Activated CD4-positive, alpha-beta memory T cell treated with anti-CD3 and anti-CD28 coated beads for 36 hours (primary cell): ENCODE measurements at places on chromosomes 4 and X. TPM values are rescaled to one million over a fixed set of nuclear protein-coding genes. Genes with fewer than 3 reads are reported as not detected.
A peak's percentile ranks its signal among the peaks of the same experiment; 100 is the strongest.

DNA sequence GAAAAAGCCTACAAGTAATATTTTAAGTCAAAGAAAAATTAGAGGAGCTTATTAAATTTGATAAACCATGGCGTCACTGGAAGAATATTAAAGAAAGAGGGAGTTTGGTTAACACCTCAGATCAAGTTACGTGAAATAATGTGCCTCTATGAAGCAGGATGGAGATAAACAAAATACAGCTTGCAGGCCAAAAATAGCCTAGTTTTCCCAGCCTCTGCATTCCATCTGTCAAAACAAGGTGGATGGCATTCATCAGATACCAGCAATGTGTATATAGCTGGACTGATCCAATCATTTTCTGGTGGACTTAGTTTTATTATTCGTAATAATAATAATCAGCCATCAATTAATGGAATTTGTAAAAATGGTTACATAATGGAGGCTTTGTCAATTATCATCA is 230.7 kb downstream of the NR3C2 start:
- H3K4me3 ChIP-seq = no peak overlapping the region
- peaks cover 5% of the 10 kb centered on the region for H3K4me1 ChIP-seq
- no peak for DNase-seq

DNA sequence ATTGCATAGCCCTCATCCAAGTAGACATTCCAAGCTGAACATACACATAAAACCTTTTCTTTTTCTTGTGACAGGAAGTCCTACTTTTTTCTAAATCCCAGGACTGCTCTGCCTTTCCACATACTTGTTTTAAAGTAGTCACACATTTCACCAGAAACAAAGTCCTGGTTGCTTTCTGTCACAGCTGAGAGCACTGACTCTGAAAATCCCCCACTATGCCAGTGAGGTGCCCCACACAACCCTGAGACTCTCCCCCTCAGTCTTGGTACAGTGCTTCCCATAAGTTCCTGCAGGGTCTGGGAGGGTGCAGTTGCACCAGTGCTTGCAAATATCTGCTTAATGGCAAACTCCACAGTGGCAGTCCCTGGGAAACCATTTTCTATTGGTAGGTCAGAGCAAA is 84.2 kb downstream of the DCHS2 start:
- H3K4me3 ChIP-seq = no peak overlapping the region
- H3K27me3 ChIP-seq = peaks cover 21% of the 10 kb centered on the region
- no peaks in the 10 kb centered on the region for H3K36me3 ChIP-seq
- H3K4me1 ChIP-seq = no peaks in the 10 kb centered on the region
- no peak overlapping the region for H3K27ac ChIP-seq

The RAB41 gene
- not detected for total RNA-seq

DNA sequence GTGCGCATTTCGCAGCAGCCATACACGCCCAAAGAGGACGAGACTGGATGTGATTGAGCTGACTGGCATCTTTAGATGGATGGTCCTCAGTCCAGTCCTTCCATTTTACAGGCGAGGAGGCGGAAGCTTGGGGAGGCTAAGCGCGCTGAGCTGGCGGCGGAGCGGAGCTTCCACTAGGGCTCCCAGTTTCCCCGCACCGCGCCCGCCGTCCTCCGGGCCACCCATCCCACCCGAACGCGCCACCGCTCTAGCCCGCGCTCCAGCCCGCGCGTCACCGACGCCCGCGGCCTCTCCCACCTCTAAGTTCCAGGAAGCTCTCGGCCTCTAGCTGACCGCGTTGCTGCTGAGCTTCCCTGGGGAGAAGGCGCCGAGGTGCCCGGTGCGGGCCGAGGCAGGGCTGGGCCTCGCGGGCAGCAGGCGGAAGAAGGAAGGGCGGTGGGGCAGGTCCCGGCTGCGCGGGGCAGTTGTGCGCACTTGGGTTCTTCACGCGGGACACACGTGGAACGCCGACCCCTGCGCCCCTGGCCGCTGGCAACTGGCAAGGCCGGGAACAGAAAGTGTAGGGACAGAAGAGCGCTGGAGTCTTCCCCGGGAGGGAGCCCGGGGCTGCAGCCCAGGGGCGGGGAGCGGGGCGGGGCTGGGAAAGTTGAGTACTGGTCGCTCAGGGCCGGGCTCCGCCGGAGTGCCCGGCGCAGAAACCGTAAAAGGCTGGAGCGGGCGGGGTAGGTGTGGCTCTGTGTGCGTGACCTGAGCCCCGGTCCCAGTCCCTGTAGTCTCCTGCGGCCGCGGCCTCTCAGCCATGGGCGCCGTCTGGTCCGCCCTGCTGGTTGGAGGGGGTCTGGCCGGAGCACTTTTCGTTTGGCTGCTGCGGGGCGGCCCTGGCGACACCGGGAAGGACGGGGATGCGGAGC is at the start of gene STBD1:
Gene STBD1, plus strand, starts transcription at position 763 of the 911 bp plus-strand sequence. Its CDS starts 37 bp downstream, at position 800.
- peak within 1 kb of the TSS; percentile 24 for H3K27ac ChIP-seq
- H3K4me3 ChIP-seq = peak within 1 kb of the TSS; percentile 75
- peaks cover 3% of the 10 kb centered on the region for H3K27me3 ChIP-seq
- peak; percentile 46 for DNase-seq
- H3K4me1 ChIP-seq = peaks cover 30% of the 10 kb centered on the region
- H3K36me3 ChIP-seq = no peaks in the 10 kb centered on the region
